ENCODE measurements at places on chromosomes 7 and 10.

- DNase-seq, result no peak
Observed at GRCh38 chr7:46165276-46165675, 244.2 kb upstream of the IGFBP3 start.

DNA sequence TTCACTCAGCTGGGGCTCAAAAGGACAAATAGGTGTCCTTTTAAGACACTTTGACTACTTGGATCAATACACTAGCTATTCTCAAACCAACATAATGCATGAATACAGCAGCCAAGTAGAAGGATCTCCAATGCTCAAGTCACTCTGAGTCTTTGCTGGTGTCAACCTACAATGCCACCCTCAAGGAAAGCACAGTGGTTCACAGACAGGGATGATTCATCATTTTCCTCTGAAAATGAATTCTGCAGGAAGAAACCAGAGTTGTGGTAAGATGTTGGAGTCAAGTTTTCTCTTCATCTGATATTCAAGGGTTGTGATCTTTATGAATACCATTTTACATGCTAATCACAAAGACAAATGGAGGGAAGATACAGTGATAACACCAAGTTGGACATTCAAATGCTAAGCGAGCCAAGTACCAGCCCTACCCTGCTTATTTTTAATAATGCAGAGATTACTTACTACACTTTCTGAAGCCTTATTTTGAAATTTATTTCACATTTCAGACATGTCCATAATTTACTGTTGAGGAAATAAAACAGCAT is 143.1 kb upstream of the FGFR2 start:
- no peak for DNase-seq

GRCh38 chr7:5423306-5423975 is at the start of gene TNRC18:
TSS of gene TNRC18 (minus strand) at chr7:5423834. CDS start at chr7:5421246, 2,588 bp downstream.
- peak; percentile 29 for DNase-seq

GRCh38 chr10:31876652-31877352 is 51.8 kb downstream of the ARHGAP12 start:
- no peak for DNase-seq

DNA sequence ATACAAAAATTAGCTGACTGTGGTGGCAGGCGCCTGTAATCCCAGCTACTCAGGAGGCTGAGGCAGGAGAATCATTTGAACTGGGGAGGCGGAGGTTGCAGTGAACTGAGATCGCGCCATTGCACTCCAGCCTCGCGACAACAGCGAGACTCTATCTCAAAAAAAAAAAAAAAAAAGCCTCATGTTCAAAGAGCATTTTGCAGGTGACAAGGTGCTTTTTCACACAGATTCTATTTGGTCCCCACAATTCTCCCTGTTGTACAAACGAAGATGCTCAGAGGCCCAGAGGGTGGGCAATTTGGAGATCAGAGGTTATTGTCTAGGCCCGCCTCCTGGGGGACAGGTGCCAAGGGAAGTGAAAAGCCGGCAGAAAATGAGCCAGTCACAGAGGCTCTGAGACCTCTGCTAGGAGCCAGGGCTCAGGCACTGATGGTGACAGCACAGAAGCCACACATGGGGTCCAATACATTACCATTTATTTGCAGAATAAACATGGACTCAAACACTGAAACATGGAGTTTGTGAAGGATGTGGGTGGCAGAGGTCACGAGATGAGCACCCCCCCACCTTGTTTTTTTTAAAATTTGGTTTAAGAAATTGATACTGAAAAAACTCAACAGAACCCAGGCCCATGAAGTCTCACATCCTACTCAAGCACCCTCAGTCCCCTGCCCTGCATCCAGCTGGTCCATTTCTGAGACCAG is 882 bp upstream of the GAL3ST4 start:
- DNase-seq, result no peak
